ENCODE measurements at places on chromosomes 12 and 14.

DNA sequence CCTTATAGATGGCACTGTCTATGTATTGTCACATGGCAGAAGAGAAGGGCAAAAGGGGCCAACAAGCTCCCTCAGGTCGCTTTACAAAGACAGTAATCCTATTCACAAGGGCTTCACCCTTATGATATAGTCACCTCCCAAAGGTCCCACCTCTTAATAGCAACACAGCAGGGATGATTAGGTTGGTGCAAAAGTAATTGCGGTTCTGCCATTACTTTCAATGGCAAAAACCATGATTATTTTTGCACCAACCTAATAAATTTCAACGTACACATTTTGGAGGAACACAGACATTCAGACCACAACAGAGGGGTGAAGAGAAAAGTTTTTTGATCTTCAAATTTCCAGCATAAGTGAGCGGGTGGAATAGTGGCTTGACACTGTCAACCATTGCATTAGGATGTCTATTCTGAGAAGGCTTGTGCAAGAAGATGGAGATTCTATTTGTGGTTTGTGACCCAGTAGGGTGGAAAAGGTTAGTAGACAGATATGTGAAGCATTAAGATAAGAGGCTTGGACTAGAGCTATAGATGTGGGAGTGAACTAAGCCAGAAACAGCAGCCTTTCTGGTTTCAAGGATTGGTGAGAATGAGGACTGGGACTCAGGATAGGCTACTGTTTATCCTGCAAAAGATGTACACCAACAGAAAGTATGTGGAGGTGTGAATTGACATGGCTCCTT, 75.5 kb upstream of the CPSF6 start:
- DNase-seq, result no peak

GRCh38 chr12:22287101-22287500, 47.4 kb downstream of the ST8SIA1 start:
- peak; percentile 16 for DNase-seq

GRCh38 chr14:99004112-99004511, 267.9 kb downstream of the BCL11B start:
- DNase-seq, result no peak

- DNase-seq, result no peak
Observed at GRCh38 chr12:64088431-64089349, 133.4 kb downstream of the KICS2 start.

- no peak for DNase-seq
Observed at GRCh38 chr12:32650508-32650907, 28.6 kb upstream of the DNM1L start.

DNA sequence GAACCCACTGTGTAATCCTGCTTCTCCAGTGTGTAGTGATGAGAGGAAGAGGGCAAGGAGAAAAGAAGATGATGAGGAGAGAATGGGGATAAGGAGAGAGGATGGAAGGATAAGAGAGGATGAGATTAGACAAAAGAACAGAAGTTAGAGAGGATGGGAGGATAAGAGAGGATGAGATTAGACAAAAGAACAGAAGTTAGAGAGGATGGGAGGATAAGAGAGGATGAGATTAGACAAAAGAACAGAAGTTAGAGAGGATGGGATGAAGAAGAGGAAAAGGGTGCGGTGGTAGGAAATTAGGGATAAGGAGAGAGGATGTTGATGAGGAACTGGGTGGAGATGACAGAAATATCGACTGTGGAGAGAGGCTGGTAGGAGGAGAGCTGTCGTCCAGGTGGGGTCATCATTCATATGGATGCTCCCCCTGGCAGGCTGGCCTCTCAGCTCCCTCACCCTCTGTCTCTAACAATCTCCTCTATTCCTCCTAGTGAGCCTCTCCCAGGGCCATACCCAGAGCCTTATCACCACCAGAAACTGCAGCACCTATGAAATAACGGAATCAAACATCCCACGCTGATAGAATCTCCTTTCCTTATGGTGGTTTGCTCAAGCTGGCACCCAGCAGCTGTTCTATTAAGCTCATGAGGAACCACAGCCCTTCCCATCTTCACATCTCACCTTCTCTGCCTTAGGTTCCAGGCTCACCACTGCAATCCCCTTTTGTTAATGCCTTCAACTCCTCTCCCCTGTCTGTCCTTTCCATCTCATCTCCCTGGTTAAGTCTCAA, 6.0 kb upstream of the CIROP start:
- no peak for DNase-seq

DNA sequence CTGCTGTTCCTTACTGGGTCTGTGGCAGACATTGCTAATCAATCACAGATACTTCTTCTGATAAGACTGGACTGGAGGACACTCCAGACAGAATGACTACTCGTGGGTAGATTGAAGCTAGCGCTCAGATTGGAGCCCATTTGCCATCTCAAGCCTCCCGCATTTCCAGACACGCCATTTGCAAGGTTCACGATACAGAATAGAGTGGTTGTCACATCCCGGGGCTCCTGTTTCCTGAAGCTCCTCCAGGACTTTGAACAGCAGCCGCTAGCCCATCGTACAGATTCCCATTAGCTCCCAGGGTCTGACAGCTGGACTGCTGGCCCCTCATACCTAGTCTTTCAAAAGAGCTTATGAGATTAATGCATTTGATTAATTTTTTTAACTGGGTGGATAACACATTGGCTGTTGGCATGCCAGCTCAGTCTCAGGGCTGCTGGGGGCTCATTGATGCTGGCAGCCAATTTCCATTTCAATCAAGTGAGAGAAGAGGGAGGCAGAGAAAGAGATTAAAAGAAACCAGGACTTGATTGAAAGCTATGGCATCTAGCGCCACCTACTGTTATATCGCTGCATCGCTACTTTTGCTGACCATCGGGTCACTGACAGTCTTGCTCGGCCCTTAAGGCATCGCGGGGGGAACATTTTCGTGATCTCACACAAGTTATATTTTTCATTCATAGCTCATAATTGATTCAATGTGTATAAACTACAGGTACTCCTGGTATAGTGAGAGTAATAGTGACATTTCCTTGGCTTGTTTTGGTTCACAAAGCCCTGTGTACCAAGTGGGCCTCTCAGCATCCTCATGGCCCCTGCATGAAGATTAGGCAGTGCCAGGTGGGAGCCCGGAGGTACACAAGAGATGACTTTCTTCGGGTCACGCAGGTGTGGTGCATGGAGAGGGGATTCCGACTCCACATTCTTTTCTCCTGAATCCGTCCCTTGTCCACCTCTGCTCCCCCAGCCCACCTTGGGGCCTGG, 78.6 kb downstream of the CCDC60 start:
- DNase-seq, result peak; percentile 55

GRCh38 chr14:66045572-66046021, 440.6 kb upstream of the CCDC196 start:
- DNase-seq, result no peak

DNA sequence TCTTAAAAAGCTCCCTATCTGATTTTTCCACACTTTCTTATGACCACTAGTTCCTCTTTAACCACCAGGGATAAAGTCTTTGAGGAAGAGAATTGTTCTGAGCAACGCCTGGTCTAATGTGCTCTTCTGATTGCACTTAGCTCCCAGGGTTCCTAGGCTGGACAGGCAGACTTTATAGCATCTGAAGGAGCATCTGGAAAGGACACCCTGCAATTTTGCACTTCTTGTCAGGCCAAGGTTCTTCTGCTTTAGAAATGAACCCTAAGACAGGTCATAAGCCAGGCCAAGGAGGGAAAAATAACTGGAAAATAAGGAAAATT, 126.3 kb downstream of the KTN1 start:
- no peak for DNase-seq

GRCh38 chr12:58342736-58343135, 401.4 kb downstream of the ATP23 start:
- no peak for DNase-seq

GRCh38 chr14:76136476-76137110, 15.1 kb upstream of the GPATCH2L start:
- no peak for DNase-seq

DNA sequence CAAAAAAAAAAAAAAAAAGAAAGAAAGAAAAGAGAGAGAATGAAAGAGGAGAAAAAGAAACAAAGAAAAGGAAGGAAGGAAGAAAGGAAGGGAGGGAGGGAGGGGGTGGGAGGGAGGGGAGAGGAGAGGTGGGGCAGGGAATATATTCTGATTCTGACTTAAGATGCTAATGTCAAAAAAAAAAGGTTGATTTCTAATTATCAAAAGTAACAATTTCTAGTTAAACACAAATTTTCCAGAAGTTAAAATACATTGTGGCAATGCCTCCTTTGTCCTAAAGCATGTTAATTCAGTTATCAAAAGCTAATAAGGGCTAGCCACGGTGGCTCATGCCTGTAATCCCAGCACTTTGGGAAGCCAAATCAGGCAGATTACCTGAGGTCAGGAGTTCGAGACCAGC, 7.5 kb downstream of the MPHOSPH9 start:
- DNase-seq, result no peak

- no peak for DNase-seq
Observed at GRCh38 chr12:2751686-2752085, 43.1 kb upstream of the FKBP4 start.

- no peak for DNase-seq
Observed at GRCh38 chr12:65392491-65392890, 114.0 kb downstream of the MSRB3 start.

All from activated CD4-positive, alpha-beta memory T cell treated with anti-CD3 and anti-CD28 coated beads for 36 hours (primary cell).